Liver (tissue), 10 donors: ENCODE measurements at places on chromosomes 13 and 19.

- DNase-seq = no peak
Observed at GRCh38 chr13:36981156-36981743, 17.9 kb downstream of the ALG5 start.

DNA sequence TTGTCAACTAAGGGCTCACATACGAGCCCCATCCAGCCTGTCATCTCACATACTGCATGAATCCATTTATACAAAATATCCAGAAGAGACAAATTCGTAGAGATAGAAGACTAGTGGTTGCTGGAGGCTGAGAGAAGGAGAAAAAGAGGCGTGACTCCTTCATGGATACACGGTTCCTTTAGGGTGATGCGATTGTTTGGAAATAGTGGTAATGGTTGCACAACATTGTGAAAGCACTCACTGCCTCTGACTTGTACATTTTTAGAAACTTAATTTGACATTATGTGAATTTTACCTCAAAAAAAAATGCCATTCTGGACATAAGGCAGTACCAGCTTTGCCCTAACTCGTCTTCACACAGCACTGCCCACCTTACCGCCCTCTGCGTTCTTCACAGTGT is 27.3 kb downstream of the IGFL1 start:
- no peak for DNase-seq

- no peak for DNase-seq
Observed at GRCh38 chr19:52566588-52566987, 3.5 kb upstream of the ZNF701 start.

GRCh38 chr19:16429066-16429758 is 42.6 kb downstream of the EPS15L1 start:
- DNase-seq = no peak

- no peak for DNase-seq
Observed at GRCh38 chr19:38388349-38389100, at the start of gene SPRED3. Gene SPRED3 (plus strand): TSS chr19:38388697. CDS start chr19:38390303, 1,606 bp downstream.

DNA sequence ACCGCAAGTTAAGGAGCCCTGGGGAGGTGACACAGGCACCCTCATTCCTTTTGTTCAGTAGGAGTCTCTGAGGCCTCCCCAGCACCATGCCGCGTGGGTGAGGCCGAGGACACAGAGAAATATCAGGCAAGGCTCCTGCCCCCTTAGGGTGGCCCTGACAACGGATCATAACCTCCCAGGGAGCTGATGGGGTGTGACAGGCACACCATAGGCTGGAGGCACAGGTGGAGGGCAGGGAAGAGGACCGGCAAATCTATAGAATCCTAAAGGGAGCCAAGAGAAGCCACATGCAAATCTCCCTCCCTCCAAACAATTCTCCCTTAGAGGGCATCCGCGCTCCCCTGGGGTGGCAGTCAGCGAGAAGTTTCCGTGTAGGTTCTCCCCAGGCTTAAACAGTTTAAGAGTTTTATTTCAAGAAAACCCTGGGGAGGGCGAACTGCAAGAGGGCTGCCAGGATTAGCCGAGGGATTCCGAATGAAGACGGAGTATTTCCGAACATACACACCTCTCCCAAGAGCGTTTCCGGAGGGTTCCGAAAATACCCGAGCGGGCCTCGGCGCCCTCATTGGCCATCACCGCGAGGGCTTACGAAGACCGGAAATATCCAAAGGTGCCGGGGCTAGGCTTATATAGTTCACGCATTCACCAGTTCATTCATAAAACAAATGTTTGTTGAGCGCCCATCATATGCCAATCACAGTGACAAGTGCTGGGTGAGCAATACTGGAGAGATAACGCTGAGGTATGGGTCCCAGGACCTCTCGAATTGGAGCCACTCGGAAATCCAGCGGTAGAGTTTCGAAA is 610 bp upstream of the RPL28 start:
- peak; percentile 93 for DNase-seq

DNA sequence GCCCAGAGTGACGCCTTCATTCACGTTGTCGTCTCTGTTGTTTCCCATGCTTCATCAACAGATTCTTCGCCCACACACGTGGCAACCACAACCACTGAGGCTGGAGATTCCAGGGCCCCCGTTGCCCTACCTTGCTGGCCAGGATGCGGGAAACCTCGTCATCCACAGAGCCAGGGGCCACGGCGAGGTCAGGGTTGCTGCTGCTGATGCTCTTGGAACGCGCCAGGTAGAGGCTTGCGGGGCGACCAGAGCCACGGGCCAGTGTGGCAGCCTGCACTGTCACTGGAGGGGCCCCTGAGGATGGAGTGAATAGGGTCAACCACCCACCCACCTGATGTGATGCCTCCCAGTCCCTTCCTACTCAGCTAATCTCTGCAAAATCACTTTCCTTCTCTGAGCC is 6.3 kb upstream of the ANGPTL8 start:
- DNase-seq = no peak

- no peak for DNase-seq
Observed at GRCh38 chr19:30551271-30551670, 179.1 kb downstream of the ZNF536 start.

- DNase-seq = no peak
Observed at GRCh38 chr19:1276628-1277022, 1.3 kb downstream of the FAM174C start.

GRCh38 chr19:56253737-56254136 is 18.8 kb upstream of the EDDM13 start:
- no peak for DNase-seq

DNA sequence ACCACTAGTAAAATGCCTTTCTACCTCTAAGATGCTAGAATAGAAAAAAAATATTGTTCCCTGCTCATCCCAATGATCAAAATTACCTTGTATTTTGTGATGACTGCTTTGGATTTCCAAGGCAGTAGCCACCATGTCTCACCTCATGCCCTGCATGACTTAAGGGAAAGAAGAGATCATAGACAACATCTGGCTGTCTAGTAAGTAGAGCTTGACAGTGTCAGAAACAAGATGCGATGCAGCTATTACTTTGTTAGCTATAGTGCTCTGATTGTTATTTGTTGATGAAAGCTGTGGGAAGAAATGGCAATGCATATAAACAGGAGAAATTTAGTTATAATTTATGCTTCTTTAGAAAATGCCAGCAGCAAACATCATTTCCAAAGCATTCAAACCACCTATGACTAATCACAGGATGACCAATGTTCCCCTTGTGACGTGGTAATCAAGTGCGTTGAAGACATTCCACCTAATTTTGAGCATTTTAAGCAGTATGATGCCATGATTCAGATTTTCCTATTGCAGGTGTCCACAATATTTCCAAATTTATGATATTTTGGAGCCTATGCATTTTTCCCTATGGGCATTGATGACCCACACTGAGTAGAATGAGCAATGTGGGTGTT is 308.3 kb downstream of the KCNRG start:
- no peak for DNase-seq

DNA sequence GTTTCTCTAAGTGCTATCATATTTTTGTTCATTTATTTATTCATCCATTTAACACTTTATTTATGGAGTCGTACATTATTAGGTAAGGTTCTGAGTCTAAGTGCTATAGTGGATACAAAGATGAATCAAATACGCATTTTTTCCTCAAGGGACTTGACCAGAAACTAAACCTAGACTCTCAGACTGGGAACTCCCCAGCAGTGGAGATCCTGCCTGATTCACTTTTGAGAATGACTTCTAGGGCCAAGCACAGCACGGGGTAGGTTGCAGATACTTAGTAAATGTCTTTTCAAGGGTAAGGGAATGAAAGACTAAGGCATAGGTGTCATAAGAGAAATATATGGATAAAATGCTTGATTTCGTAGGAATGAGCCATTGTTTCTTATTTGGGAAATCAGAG is 7.2 kb downstream of the DNAJC15 start:
- no peak for DNase-seq

DNA sequence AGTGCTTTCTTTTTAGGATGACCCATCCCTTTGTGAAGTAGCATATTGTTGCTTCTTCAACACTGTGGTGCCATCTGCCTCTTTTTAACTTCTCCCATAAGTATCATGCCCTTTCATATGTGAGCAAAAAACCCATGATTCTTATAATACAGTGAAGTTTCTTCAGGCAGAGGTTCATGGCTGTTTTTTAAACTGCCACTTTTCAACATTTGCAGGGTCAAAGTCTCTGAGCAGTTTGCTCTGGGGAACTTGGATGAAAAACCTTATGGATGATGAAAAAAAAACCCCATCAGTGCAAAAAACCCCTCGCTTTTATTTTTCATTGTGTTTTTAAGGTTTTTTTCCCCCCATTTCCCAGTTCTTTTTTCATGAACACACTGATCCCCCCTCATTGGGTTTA is 158.5 kb downstream of the LMO7 start:
- no peak for DNase-seq
